Suppressor macrophage treated with lipopolysaccharide for 1 hour (primary cell): ENCODE measurements at places on chromosomes 16 and 17.
A peak's percentile ranks its signal among the peaks of the same experiment; 100 is the strongest.

- DNase-seq: no peak
Observed at GRCh38 chr16:4461250-4462085, 13.0 kb downstream of the NMRAL1 start.

DNA sequence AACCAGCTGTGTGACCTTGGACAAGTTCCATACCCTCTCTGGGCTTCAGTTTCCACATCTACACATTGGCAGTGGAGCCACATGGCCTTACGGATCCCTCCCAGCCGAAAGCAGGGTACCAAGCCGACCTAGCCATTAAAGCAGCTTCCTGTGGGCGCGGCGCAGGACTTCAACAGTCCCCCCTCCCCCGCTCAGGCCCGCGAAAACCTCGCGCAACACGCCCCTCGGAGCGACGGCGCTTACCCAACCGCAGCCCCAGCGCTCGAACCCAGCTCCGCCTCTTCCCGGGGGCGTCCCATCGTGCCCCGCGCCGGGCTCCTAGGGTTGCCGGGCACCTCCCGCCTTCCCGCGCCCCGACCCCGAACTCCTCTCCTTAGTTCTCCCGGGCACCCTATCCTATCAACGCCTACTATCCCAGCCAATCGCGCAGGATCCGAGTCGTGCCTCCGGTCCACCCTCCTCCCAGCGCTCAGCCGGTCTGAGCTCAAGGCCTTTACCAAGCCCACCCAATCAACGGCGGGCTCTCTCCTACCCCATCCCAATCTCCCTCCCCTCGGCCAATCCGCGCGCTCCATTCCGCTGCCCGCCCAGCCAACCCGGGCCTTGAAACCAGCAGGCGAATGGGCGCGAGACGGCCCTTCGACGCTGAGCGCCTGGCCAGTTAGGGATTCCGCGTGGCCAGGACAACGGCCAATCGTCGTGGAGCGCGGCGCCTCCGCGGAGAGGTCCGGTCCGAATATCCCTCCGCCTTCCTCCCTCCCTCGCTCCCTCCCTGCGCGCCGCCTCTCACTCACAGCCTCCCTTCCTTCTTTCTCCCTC, at the start of gene KPNB1:
KPNB1 (plus strand) TSS at position 767 of the 819 bp plus-strand sequence. CDS start 326 bp downstream, outside the sequence.
- DNase-seq: peak; percentile 99

DNA sequence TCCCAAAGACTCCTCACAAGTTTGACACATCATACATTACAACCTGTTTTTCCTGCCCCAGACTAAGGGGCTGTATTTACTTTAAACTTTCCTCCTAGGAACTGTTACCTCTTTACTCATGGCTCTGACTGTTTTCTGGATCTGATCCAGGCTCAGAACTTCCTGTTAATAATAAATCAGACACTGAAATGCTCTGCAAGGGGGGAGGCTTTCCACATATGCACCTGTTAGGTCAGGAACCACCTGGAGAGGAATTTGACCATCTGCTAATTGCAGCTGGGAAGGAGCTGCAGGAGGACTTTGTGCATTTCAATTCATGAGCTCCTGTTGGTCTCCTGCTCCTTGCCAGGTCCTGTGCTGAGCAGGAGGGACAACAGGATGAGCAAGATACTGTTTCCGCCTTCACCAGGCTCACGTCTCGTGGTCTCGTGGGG, 476.9 kb upstream of the CDH5 start:
- no peak for DNase-seq

DNA sequence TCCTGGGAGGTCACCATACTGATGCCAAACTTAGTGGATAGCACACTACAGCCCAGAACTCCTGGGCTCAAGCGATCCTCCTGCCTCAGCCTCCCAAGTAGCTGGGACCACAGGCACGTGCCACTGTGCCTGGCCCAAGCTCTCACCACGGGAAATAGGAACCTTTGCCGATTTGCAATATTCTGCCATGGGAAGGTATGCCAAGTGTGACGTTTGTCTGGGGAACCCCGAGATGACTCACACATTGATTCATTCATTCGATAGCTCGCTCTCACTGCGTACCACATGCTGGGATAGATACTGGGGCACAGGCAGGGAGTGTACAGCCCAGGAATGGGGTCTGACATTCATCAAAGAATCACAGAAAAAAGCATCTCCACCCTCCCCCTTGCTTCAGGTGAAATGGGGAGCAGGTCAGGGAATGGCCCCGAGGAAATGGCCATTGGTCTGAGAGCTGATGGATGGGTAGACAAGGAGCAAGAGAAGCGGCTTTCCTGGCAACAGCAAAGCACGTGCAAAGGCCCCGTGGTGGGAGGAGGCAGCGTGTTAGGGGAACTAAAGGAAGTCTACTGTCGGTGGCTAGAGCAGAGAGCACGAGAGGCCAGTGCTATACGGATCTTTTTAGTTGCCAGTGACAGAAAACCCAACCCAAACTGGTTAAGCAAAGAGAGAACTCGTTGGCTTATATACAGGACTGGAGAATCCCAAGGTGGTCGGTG, 44.1 kb downstream of the DNAH17 start:
- DNase-seq: peak; percentile 91

DNA sequence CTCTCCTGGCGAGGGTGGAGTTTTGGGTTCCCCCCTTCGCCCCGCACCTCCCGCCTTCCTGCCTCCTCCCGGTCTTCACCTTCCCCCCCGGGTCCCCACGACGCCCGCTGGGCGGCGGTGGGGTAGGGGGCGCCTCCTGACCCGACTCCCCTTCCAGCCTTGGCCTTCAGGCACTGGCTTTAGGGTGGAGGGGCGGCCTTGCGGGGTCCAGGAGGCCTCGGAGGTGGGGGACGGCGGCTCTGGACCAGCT, 2.4 kb downstream of the SLC16A3 start:
- DNase-seq: no peak

DNA sequence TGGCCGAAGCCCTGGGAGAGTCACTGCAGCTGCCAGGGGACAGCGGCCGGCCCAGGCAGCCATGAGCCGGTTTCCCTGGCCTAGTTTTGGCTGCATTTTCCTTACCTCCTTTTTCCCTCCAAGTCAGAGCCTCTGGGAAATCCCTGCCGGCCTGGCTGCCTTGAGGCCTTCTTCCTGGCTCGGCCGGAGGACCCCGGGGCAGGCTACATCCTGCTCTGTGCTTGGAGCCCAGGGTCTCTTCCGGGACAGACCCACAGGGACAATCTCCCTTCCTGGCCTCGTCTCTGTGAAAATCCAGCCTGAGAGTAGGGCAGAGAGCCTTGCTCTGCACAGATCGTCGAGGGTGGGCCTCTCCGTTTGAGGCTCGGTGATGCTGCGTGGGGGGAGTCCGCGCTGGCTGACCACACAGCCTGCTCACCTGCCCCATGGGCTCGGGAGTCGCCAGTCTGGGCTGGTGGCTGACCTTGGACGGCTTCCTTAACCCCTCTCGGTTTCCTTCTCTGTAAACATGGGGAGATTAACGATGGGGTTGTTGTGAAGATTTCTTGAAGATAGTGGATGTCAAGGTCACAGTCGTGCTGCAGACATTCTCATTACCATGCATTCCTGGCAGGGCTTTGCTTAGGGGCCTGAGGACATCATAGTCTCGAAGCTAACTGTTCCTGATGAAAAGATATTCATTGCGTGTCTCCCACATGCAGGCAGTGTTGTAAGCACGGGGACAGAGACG, 34.8 kb upstream of the CIBAR2 start:
- DNase-seq: no peak

DNA sequence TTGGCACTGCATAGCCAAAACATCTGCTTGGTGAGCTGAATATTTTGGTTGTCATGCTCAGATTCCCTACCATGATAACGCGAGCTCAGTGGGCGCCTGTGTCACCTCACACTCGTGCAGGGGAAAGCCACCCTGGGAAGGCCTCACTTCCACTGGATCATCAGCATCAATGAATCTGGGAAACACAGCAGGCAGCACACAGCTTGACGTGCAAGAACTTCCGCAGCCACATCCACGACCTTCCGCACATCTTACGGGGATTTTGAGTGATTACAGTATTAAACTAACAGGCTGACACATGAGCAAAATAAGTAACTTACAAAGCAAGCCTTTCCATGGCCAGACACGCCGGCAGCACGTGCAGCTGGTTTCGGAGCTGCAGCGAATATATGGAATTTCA, 54.7 kb upstream of the FOXF1 start:
- DNase-seq: no peak

GRCh38 chr17:19652595-19652994, 4.0 kb downstream of the ALDH3A2 start:
- DNase-seq: no peak

- peak; percentile 88 for DNase-seq
Observed at GRCh38 chr16:85525420-85526184, 87.5 kb upstream of the GSE1 start.

DNA sequence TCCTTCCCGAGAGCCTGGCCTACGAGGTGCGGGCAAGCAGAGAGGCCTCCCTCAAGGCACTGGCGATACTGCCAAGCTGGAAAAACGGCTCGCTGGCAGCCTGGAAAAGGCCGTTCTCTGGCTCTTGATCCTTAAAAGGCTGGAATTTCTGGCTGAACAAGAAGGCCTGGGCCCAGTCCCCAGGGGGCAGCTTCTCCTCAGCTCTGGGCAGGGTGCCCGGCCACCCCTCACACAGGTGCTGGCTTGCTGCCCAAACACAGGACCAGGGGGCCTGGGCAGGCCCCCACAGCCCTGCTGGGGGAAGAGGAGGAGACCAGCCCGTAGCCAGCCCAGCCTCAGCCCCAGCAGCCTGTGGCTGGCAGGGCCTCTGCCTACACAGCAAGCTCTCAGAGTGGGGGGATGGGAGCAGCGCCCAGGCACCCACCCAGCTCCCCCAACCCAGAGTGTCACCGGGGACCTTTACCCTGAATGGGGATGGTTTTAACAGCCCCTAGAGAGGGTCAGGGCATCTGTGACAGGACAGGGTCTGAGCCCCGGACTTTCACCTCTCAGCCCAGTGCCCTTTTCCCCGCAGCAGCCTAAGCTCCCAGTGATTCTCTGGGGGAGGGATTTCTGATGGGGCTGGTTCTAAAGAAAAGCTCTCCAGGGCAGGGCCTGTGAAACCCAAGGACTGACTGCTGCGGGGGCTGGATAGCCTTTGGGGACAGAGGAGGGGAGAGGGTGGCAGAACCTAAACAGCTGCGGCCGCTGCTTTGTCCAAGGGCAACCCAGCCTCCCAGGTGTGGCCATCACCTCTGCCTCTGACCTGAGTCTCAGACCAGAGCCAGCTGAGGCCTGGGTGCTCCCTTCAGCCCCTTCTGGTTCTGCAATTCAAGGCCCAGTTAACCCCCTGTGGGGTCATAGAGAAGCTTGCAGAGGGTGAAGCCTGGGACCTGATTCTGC, 38.6 kb upstream of the TOB1 start:
- no peak for DNase-seq

GRCh38 chr17:32261936-32262510, 3.6 kb upstream of the RHBDL3 start:
- no peak for DNase-seq
